Activated CD8-positive, alpha-beta memory T cell treated with anti-CD3 and anti-CD28 coated beads, Interleukin-2, amount 10 ng/mL, durations not matched to agents 7 days and 5 days (primary cell): ENCODE measurements at places on chromosomes 7 and 10. TPM values are rescaled to one million over a fixed set of nuclear protein-coding genes. Genes with fewer than 3 reads are reported as not detected.

The RBP3 gene
- total RNA-seq: not detected

DNA sequence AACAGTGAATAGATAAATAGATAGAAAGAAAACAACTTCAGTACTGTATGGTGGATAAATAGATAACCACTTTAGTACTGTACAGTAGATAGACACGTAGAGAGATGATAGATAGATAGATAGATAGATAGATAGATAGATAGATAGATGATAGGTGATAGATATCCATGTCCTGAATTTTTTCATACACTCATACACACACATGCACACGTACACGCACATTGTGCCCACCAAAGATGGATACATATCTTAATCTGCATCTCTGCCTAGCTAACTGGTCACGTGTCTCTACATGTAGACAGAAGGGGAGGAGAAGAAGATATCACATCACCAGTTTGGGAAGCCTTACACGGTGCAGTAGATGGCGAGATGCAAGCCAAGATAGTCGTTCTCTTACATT is 99.2 kb downstream of the ARID5B start:
- H3K27ac ChIP-seq: no peak overlapping the region
- no peaks in the 10 kb centered on the region for H3K27me3 ChIP-seq
- DNase-seq: no peak
- H3K4me3 ChIP-seq: no peak overlapping the region
- H3K4me1 ChIP-seq: peaks cover 42% of the 10 kb centered on the region

DNA sequence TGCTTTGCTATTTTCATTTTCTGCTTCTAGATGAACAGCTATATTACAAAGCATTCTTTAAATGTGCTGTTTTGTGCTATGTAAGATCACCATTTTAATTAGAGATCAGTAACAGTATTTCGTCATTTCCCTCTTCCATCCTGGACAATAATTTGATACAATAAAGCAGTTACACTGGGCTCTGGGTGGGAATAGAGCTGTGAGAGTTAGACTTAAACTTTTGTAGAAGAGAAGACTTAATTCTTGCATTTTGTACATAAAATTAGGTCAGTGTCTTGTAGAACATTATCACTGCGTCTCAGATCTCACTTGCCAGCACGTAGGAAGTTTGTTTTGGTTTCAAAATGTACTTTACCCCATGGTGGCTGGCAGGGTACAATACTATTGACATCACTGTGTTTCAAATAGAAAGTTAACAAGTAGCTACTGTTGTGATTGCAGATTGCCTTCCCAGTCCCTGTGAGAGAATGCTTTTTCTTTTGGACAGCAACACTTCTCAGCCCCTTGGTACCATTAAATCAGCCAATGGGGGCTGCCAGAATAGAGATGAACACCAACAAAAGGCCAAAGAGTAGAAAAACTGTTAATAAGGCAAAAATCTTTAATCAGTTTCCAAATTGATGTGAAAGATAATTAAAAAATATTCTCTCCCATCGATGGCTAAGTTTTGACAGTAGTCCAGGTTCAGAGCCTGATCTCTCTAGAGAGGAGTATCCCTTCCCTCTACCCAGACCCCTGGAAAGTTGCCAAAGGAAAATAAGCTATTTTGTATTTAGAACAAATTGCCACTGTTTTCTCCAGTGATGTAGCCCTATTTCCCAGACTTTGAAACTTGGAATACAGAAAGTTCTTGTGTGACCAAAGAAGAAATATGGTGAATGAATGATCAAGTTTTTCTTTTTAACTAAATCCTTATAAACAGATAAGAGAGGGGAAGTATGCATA is 35.1 kb downstream of the SMNDC1 start:
- H3K36me3 ChIP-seq: no peaks in the 10 kb centered on the region
- peak overlapping the region; percentile 57 for H3K27ac ChIP-seq
- peak overlapping the region; percentile 60 for H3K4me3 ChIP-seq
- H3K27me3 ChIP-seq: peaks cover 14% of the 10 kb centered on the region
- peak; percentile 46 for DNase-seq

GRCh38 chr10:97898429-97898828 is 48.8 kb downstream of the GOLGA7B start:
- H3K36me3 ChIP-seq: no peaks in the 10 kb centered on the region
- no peak for DNase-seq
- no peaks in the 10 kb centered on the region for H3K4me1 ChIP-seq
- H3K27ac ChIP-seq: no peak overlapping the region
- H3K4me3 ChIP-seq: no peak overlapping the region

DNA sequence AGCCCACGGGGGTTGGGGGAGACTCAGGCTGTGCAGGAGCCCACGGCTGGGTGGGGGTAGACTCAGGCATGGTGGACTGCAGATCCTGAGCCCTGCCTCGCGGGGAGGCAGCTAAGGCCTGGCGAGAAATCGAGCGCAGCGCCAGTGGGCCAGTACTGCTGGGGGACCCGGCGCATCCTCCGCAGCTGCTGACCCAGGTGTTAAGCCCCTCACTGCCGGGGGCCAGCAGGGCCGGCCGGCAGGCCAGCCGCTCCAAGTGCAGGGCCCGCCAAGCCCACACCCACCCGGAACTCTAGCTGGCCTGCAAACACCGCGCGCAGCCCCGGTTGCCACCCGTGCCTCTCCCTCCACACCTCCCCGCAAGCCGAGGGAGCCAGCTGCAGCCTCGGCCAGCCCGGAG is 33.4 kb downstream of the SP4 start:
- no peak overlapping the region for H3K27ac ChIP-seq
- DNase-seq: no peak
- peaks cover 16% of the 10 kb centered on the region for H3K4me1 ChIP-seq

DNA sequence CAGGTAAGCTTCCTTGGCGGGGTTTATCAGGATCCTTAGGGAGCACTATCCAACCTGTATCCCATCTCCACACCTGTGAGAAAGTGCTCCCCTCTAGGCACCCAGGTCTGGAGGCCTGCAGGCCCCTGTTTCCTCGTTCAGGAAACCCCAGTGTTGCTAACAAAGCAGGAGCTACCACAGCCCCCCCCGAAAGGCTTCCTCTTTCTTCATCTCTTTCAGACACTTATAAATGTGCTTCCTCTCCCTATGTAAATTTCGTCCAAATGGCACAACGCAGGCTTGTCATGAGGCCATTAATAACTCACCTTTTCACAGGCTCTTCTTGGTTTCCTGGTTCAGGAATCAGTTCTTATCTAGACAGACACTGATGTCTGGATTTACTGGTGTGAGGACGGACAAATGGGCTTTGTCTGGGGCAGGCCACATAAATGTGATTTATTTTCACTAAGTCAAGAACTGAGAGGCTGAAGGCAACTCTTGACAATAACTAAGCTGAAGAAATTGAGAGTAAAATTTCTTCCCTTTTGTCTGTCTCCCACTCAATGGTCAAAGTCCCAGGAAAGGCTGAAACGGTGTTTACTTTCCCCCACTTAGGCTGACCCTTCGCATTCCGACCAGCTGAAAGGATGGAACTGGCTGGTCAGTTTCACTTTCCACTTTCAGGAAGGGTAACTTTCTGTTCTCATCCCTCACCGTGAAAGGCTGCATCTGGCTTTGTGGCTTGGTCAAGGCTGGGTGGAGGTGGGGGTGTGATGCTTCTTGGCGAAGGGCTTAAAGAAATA is 46.8 kb downstream of the PIK3AP1 start:
- DNase-seq: no peak
- H3K27ac ChIP-seq: peak overlapping the region; percentile 28
- peaks cover 52% of the 10 kb centered on the region for H3K4me1 ChIP-seq

DNA sequence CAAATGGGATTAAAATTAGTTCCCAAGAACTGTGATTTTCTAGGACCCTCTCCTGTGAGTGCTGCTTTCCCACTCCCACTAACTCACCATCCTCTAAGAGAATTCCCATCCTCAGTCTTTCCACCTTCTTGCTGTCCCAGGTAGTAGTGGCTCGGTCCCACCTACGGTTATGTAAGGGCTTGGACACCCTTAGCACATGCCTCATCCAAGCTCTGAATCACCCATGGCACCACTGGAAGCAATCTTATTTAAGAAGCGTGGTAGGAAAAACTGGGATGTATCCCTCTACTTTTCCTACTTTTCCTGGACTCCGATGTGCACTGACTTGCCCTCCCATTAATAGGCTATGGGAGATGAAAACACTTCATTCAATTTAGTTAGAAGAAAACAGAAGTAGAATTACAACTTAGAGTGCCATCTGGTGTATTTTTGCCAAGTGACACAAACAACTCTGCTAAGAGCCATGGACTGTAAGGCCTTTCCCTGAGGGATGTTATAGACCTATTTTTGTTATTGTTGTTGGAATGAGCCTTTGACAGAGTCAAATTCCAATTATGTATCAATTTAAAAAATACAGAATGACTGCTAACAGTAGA is 13.7 kb upstream of the ANKRD22 start:
- no peaks in the 10 kb centered on the region for H3K36me3 ChIP-seq
- H3K4me1 ChIP-seq: peaks cover 5% of the 10 kb centered on the region
- H3K4me3 ChIP-seq: no peak overlapping the region
- peaks cover 7% of the 10 kb centered on the region for H3K27me3 ChIP-seq
- no peak for DNase-seq

DNA sequence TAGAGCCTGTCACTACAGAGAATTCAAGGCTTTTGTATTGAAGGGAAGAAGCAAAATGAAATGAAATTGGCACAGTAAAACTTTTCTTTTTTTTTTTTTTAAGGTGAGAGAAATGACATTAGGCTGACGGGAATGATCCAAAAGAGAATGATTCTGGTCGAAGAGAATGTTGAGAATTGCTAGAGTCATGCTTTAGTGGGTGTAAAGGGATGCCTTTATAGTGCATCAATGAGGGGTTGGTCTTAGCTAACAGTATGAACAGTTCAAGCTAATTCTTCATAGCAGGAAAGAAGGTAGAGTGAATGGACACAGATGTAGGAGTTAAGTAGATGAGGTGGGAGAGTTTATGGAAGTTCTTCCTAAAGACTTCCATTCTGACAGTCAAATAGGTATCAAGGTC is 32.3 kb upstream of the LSM8 start:
- peaks cover 32% of the 10 kb centered on the region for H3K27me3 ChIP-seq
- no peak for DNase-seq
- no peaks in the 10 kb centered on the region for H3K36me3 ChIP-seq

GRCh38 chr10:119597405-119598186 is 832 bp upstream of the TIAL1 start:
- H3K27ac ChIP-seq: peak overlapping the region; percentile 96
- H3K36me3 ChIP-seq: peaks cover 22% of the 10 kb centered on the region
- H3K27me3 ChIP-seq: no peaks in the 10 kb centered on the region

DNA sequence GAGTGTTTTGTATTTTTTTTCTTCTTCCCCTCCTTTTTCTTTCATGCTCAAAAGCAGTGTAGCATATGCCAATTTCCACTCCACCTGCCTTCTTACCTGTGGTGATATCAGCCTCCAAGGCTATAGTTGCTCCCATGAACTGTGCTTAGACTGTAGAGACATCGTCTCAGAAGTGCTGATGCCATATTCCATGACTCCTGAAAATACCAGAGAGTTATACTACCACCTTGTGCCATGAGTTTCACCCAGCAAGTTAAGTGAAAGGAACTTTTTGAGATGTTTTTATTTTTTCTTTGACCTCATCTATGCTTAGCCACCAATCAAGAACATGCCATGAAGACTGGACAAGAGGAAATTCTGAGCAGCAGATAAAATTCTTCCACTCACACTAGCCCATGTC is 142.8 kb upstream of the SEMA3E start:
- no peaks in the 10 kb centered on the region for H3K27me3 ChIP-seq
- H3K4me1 ChIP-seq: no peaks in the 10 kb centered on the region
- H3K4me3 ChIP-seq: no peak overlapping the region
- peaks cover under 1% of the 10 kb centered on the region for H3K36me3 ChIP-seq
- H3K27ac ChIP-seq: no peak overlapping the region

DNA sequence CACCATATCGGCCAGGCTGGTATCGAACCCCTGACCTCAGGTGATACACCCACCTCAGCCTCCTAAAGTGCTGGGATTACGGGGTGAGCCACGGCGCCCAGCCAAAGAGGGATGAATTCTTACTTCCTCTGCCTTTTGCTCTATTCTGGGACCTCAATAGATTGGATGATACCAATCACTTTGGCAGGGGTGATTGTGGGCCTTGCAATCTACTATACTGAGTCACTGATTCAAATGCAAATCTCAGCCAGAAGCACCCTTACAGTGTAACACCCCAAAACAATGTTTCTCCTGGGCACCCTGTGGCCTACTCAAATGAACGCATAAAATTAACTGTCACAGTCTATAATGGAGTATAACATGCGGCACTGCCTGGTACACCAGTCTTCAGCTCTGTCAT is 596.7 kb upstream of the LRRTM3 start:
- no peak for DNase-seq
- no peak overlapping the region for H3K4me3 ChIP-seq
- no peaks in the 10 kb centered on the region for H3K27me3 ChIP-seq
- H3K36me3 ChIP-seq: no peaks in the 10 kb centered on the region

DNA sequence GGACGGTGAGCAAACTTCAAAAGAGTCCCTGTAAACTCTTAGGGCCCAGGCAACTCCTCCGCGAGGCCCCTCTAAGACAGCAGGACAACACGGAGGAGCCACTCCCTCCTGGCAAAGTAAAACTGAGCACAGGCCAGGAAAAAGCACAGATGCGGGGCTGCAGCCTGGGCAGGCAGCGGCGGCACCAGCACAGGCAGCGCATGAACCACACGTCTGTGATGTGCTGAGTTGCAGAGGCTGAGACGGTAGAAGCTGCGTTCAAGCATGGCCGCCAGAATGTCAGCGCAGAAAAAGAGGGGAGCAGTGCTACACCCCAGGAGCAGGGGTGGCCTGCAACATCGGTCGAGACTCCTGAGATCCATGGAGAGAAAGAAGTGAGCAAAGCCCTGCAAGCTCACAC is 46.1 kb upstream of the STK17A start:
- H3K4me3 ChIP-seq: no peak overlapping the region
- peaks cover 16% of the 10 kb centered on the region for H3K27me3 ChIP-seq
- no peaks in the 10 kb centered on the region for H3K36me3 ChIP-seq
- no peak overlapping the region for H3K27ac ChIP-seq

- H3K27ac ChIP-seq: no peak overlapping the region
- no peak overlapping the region for H3K4me3 ChIP-seq
- no peak for DNase-seq
Measured at GRCh38 chr10:113045147-113046055, 95.4 kb downstream of the TCF7L2 start.

DNA sequence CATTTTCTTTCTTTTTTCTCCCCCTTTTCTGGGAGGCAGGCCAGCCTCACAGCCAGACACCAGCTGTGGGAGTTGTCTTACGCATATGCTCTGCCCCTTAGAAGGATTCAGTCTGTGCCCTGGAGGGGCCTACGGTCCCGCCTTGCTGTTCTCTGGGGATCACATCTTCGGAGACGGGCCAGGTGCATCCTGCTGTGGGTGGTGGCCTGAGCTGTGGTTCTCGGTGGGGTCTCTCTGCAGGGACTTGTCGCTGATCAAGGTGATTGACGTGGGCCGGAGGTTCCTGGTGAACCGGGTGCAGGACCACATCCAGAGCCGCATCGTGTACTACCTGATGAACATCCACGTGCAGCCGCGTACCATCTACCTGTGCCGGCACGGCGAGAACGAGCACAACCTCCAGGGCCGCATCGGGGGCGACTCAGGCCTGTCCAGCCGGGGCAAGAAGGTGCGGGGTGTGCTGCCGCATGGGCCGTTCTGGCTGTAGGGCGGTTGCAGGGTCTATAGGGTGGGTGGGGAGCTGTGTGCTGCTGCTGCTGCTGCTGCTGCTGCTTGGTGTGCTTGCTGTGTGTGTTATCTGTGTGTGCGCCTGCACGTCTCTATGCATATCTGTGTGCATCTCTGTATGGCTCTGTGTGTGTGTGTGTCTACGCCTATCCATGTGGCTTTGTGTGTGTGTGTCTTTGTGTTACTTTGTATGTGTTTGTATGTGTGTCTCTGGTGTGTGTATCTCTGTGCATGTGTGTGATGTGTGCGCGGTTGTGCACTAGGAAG is 17.9 kb downstream of the PFKFB3 start:
- no peaks in the 10 kb centered on the region for H3K4me1 ChIP-seq
- peaks cover 42% of the 10 kb centered on the region for H3K36me3 ChIP-seq
- DNase-seq: no peak
- H3K27me3 ChIP-seq: no peaks in the 10 kb centered on the region
- H3K4me3 ChIP-seq: no peak overlapping the region
